ENCODE measurements at places on chromosomes 3 and 15.

DNA sequence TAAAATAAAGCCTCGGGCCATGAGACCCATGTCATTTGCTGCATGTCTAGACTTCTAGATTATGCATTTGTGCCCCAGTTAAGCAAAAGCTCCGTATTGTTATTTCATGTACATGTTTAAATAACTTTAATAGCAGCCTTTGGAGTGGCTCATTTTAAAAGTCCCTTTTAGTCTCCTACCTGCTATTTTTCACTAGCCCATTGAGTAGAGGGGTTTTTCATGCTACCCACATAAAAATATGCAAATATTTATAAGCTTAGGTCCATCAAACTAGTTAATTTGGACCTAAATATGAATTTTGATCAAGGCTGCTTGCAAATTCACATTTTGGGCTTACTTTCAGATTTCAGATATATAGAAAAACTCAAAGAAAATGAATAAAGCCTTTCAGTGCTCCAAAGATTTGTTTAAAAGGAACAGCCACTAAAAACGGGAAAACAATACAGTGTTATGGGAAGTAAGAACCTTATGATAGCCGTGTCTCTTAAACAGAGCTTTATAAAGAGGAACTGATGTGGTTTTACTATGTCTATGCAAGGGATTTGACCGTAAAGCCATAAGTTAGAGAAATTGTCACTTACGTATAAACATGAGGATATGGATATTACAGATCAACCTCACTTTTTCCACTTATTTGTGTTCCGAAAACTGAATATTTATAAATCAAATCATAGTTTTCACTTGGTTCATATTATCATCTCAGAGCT is 30.0 kb downstream of the FILIP1L start:
- DNase-seq: no peak

GRCh38 chr15:55530861-55531313 is 22.9 kb upstream of the DNAAF4 start:
- DNase-seq: no peak

DNA sequence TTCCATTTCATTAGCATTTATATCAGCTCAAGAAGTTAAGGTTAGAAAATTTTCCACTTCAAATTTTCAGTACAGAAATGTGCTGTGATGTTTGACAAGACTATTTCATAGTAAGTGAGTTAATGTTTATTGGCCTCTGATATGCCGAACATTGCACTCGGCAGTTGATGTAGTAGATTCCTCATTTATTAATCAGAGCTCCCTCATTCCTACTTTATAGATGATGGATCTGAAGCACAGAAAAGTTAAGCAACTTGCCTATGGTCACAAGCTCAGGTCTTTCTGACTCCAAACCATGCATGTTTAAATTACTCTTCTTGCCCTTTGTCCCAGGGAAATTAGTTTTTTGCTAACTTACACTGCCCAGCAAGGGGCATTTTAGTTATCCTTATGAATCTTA is 92.0 kb downstream of the ATG7 start:
- no peak for DNase-seq

DNA sequence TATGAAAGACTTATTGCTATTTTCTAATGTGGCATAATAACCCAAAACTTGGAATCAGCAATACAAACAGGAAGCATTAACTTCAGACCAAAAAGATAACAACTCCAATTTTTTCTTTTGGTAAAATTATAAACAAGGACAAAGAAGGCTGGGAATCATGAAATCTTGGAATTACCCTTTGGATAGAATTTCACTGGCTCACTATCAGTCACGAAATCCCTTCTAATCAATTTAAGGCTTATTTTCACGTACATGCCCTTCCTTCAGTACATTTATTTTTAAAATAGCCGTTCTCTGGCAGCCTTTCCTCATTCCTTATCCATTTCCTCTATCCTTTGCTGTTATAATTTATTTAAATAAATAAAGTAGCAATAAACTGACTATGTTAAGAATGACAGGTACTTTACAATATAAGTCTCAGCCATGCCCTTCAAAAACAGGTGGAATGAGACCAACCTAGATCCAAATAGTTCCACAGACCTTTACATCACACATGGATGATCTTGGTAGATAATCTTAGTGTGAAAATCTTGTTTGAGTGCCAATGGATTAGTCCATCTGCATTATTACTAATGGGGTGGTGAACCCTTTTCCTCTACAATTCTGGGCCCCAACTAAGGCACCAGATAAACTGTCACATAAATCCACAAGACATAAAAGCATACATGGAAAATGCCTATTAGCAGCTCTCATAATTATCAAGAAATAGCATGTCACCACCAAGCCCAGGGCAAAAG is 38.9 kb downstream of the ABI3BP start:
- no peak for DNase-seq

GRCh38 chr3:177135841-177136492 is 61.3 kb downstream of the TBL1XR1 start:
- no peak for DNase-seq

DNA sequence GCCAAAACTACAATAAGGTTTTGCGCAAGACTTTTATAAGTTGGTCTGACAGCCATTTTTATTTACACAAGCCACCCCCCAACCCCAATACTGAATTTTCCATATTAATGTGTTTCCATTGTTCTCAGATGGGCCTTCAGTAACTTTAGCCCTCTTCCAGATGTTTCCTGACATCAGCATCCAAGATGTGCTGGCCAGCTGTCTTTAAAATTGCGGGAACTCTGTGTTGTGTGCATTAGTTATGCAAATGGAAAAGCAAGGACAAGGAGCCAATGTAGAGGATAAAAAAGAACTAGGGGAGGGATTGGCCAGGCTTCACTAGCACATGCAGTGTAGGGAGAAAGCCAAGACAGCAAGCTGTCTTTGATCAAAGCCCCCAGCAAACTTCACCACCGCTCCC is 45.4 kb downstream of the COMMD2 start:
- DNase-seq: no peak

DNA sequence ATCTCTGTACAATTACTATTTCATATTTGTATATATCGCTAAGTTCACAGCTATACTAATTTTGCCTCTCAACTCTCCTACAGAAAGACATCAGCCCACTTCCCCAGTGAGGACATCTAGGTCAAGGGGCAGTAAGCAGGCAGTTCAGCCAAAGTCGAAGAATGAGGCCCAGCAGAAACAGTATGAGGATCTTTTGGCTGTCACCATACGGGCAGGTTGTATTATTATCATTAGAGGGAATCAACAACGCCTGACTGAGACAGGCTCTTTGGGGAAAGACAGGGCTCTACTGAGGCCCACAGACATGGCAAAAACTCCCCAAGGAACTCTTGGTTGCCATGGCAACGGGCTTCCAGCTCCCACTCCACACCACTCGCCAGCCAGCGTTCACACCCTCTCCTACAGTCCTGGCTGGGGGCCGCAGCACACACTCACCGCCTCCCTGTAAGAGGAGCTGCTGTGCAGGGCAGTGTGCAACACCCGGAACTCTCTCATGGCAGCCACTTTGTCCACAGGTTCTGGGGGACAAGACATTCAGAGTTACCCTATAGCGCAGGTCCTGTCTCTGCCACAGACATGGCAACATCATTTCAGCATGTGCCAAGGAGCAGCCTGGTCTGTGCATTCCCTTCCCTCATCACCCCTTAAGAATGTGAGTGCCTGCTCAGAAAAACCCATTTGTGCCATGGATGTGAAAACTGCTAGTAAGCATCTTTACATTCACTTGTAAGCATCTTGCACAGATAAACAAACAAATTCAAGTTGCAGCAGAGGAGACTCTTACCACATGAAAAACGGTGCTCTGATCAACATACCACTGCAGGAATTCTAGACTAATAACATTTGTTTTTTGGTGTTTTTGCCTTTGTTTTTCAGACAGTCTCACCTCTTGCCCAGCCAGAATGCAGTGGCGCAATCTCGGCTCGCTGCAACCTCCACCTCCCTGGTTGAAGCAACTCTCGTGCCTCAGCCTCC is 8.8 kb downstream of the UBL7 start:
- no peak for DNase-seq

DNA sequence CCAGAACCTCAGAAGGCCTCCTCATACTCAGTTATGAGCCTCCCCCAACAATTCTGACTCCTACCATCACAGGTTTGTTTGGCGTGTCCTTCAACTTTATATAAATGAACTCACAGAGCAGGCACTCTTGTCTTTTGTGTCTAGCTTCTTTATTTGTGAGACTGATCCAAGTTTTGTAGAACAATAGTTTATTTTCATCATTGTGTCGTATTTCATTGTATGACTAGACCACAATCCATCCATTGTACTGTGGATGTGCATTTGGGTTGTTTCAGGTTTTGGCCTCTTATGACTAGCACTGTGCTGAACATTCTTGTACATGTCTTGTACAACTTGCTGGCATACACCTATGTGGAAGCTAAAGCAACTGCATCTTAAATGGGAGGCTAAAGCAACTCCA is 292.8 kb upstream of the LYSMD4 start:
- no peak for DNase-seq

DNA sequence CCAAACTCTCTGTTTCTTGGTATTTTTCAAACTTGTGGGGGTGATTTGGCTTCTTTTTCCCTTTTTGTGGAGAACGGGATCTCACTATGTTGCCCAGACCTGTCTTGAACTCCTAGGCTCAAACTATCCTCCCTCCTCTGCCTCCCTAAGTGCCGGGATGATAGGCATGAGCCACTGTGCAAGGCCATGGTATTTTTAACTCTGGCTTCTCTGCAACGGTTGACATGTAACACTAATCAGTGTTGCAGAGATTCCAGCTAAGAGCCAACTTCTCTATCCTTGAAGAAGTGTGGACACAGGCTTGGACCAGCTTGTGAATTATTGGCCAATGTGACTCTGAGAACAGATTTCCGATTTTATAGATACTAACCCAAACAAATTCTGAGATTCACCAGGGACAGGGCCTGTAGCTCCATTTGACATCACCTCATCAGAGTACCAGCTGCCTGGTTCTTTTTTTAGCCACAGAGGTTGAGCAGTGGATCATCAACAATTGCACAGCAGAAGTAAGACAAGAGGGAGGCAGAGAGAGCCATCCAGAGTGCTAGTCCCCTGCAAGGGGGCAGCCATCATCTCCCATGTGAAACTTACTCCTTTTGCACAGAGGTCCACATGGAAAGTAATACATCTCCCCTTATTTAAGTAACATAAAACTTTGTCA is 98.1 kb upstream of the SYNPR start:
- no peak for DNase-seq

GRCh38 chr15:92074646-92075045 is 221.1 kb downstream of the SLCO3A1 start:
- no peak for DNase-seq

- DNase-seq: peak; percentile 23
Measured at GRCh38 chr3:190514413-190515153, 698 bp downstream of the IL1RAP start.

- no peak for DNase-seq
Measured at GRCh38 chr3:47870702-47871260, 67.8 kb downstream of the DHX30 start.

GRCh38 chr3:81170298-81170697 is 591.1 kb downstream of the GBE1 start:
- no peak for DNase-seq

DNA sequence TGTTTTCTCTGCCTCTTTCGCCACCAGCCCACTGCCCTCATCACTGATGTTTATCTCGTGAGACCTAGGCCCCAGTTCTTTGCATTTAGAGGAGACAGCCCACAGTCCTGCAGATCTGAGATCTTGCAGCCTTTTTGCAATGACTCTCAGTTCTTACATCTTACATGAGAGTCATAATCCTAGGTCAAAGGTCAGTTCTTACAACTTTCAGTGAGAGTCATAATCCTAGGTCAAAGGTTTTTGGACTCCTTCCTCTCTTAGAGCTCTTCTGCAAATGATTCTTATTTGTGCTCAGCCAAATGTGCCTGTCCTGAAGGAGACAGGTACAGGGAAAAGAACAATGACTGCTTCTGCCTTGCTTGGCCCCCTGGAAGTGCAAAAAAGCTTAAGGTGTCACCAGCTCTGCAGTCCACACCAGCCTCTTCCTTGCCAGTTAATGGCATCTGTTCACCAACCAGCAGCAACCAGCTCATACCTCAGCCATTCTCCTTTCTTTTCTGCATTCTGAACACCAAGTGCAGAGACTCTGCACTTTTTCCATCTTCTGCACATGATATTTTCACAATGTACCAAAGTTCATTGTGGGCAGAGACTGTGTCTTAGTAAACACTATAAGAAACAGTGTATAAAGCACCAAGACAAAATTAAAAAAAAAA is 67.1 kb downstream of the ABHD5 start:
- no peak for DNase-seq

DNA sequence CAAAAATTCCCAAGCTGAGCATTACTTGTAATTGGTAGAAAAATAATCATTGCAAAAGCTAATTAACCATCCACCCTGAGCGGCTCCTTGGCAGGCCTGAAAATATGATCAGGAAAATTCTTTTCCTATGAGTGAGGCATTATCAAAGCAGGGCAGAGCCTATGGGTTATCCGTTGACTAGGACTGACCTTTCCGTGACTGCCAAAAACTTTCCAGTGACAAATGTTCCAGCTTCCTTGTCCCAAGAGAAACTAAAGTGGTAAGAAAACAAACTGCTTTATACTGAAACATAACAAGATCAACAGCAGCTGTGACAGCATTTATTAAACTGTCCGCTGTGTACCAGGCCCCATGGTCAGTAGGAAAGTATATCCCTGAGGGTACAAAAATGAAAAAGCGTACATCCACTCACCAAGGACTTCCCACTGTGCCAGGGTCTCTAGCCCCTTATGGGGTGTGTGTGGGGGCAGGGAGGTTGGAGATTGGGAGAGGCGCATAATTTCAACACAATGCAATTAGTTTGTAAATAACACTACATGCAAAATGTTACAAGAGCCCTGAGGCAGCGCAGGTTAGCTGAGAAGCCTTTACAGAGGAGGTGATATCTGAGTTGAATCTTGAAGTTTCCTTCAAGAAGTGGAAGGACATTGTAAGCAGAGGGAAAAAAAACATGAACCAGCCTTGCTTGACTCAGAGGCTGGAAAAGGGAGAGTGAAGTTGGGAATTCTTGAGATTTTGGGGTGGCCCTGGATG is 8.5 kb downstream of the LIPC start:
- no peak for DNase-seq

DNA sequence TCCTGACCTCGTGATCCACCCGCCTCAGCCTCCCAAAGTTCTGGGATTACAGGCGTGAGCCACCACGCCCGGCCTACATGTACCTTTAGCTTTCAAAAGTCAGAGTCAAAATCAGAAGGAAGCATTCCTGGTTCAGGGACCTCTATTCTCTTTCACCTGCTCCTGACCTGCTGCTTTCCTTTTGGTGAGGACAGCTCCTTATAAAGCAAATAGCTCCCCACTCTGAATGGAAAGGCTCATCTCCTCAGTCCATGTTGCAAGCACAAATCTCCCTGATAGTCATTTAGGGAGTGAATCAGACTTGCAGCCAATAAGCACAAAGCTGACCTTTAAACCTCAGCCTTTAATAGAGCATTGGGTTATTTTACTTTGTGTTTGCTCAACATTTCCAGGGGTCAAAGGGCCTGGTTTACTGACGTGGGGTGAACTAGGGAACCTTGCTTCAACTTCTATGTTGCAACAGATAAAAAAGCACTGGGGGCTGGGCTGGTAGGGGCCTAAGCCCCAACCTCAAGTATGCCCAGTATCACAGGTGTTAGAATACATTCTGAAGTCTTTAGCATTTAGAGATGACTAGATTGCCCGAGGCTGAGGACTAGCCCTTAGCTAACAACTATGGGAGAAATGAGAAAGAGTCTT is 43.1 kb downstream of the THRB start:
- no peak for DNase-seq

GRCh38 chr15:100856867-100857266 is 22.8 kb upstream of the ALDH1A3 start:
- DNase-seq: no peak

All from GM10248 (cell line).